AG08395 (cell line): ENCODE measurements at places on chromosomes 5 and 9.
A peak's percentile ranks its signal among the peaks of the same experiment; 100 is the strongest.

GRCh38 chr5:2574155-2574554 lies 177.3 kb downstream of the IRX2 start:
- no peak for DNase-seq

DNA sequence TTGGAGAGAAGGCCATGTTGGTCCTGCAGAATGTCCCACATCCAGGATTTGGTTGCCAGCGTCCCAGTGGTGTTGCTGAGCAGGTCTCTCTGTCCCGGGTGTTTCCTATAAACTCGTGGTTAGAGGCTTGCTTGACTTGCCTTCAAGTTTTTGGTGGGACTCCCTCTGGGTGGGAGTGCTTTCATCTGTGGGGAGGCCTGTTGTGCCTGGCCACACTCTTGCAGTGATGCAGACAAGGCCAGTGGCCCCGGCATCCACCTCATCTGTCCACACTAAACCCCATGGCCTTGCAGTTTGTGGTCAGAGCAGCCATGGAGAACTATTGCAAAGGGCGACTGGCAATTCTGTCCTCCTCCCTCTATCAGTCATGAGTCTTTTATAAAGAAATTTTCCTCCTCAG lies 71.8 kb downstream of the PHF2 start:
- DNase-seq: no peak

- DNase-seq: no peak
Observed at GRCh38 chr5:52801329-52801728, 13.6 kb downstream of the ITGA1 start.

- DNase-seq: no peak
Observed at GRCh38 chr5:172979778-172980177, 3.8 kb upstream of the ATP6V0E1 start.

GRCh38 chr9:6243746-6244145 lies 28.1 kb downstream of the IL33 start:
- peak; percentile 22 for DNase-seq

- DNase-seq: no peak
Observed at GRCh38 chr5:169127431-169127830, 173.5 kb downstream of the SLIT3 start.

- DNase-seq: no peak
Observed at GRCh38 chr5:144698484-144698883, 527.8 kb downstream of the KCTD16 start.

- DNase-seq: no peak
Observed at GRCh38 chr5:10653751-10654400, 90.0 kb downstream of the ANKRD33B start.

DNA sequence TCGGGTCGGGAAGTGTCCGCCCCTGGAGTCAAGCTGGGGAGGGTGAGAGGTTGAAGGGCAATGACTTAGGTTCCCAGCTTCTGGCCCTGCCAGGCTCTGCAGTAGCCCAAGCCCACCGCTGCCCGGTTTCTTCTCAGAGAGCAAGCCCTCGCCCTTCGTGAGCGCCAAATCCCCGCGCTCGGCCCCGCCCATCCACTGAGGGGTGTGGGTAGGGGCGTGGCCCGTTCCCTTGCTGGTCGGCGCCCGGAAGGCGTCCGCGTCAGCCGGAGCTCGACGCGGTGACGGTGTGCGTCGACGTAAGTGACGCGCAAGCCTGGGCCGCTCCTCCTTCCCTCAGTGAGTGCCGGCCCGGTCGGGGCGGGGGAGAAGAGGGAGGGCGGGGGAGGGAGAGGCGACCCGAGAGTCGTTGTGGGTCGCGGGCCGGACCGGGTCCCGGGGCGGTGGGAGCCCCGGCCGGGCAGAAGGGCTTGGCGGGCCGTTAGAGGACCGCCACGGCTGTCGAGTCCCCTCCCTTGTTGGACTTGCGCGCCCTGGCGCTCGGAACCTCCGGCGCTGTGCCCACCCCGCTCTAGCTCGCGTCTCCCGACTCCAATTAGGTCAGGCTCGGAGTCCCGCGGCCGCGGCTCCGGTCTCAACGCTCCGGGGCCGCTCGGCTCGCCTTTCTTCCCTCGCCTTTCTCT lies 659 bp downstream of the ZNF131 start:
- DNase-seq: peak; percentile 97

- no peak for DNase-seq
Observed at GRCh38 chr5:138252944-138253343, 21.5 kb downstream of the GFRA3 start.

DNA sequence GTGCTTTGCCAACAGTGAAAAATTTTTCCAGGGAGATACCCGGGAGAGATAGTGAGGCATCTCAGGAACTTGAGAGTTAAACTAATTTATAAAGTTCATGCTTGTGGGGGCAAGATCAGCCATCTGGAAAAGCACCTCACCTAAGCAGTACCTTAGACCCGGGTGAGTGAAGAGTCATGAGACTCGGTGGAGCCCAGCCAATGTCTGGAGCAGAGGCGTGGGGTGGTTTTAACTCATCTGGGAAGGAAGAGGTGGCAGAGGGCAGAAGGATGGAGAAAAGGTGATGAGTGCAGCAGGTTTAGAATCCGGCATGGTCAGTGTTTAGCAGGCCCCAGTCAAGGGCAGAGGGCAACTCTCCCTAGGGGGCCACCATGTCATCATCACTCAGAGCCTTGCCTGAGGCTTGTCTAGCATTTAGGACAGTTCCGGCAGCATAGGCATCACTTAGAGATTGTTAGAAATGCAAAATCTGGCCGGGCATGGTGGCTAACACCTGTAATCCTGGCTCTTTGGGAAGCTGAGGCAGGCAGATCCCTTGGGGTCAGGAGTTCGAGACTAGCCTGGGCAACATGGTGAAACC lies 4.3 kb upstream of the RNF183 start:
- DNase-seq: no peak

DNA sequence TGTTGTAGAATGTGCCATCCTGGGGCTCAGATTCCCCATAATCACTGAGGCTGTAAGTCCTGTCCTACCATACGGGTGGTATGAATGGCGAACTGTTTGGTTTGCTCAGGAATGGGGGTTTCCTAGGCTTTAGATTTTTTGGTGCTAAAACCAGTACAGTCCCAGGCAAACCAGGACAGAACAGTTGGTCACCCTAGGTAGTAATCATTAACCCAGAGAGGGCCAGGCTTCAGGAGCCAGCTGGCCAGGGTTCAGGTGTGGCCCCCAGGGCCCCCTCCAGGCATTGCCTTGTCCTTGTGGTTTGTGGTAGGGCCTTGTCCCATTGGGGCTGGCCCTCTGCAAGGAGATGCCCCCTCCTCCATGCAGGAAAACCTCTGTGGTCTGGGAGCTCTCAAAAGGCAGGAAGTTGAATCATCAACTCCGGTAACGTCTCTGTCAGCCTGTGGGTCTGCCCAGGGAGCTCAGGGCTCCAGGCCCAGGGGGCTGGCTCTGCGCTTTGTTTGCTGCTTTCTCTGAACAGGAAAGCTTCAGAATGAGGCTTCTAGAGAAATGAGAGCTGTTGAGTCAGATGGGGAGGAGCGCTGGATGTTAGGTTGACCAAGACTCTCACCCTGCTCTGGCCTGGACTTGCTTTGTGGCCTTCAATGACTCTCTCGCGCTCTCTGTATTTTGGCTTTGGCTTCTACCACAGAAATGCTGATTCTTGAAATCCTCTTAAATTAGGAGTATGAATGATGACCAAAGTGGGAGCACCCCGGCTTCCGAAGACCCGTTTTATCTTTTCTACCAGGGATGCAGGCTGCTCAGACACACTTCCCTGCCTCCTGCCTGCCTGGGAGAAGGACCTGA lies 22.2 kb upstream of the JADE2 start:
- DNase-seq: peak; percentile 95

DNA sequence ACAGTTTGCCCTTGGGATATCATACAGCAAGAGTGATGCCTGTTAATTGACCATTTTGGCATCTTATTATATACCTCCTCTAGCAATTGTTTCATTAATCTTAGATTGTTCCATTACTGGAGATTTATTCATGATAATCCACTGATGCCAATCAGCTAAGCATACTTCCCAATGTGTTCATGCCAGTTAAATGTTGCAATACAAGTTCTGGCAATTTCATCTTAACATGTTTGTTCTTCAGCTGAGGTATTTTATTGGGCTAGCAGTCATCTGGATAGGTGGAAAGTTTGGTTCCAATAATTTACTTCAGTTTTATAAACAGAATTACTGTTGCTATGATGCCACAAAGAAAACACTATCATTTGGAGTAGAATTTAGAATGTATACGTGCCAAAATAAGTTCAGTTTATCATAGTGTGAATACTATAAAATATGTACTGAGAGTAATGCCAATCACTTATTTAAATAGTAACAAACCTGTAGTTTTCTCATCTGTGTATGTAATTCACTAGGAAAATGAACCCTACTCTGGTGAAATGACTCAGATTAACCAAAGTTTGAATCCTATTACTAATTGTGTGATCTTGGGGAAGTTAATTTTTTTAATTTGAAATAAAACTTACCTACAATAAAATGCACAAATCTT lies 27.9 kb upstream of the IL31RA start:
- DNase-seq: no peak

- peak; percentile 31 for DNase-seq
Observed at GRCh38 chr5:167899490-167900070, 391.9 kb upstream of the WWC1 start.

DNA sequence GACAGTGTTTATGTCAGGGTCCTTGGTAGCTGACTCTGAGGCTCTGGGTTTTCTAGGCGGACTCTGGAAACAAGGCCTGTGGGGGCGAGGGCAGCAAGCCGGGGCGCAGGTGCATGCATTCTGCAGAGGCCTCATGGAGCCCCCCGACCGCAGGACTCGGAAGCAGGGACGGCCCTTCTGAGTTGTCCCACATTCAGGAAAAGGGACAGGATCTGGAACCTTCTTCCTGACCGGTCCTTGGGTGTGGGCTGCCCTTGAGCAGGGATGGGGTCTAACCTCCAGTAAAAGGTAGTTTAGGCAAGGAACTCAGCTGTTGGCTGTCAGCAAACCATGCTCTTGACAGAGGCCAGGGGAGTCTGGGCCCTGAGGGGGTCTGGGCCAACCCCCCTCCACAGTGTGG lies 7.4 kb upstream of the COL5A1 start:
- DNase-seq: no peak

GRCh38 chr5:134053840-134054338 lies 49.1 kb upstream of the VDAC1 start:
- DNase-seq: peak; percentile 48

GRCh38 chr9:14348123-14348372 lies 34.1 kb upstream of the NFIB start:
- no peak for DNase-seq

DNA sequence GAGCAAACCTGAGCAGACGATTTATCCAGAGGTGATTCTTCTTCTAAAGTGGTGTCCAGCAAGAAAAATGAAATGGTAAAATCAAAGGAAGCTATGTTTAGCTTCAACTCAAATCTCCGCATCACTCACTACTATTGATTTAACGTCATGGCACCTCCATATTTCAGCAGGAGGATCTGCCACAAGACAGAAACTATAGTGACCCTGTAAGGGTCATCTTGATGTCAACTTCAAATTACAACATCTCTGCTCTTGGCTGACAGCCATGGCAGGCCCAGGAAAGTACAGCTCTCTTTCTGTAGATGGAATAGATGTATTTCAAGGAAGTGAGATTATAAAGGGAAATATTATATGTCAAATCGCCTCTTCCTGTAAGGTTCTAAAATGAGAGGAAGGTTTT lies 10.1 kb upstream of the EFNA5 start:
- no peak for DNase-seq

DNA sequence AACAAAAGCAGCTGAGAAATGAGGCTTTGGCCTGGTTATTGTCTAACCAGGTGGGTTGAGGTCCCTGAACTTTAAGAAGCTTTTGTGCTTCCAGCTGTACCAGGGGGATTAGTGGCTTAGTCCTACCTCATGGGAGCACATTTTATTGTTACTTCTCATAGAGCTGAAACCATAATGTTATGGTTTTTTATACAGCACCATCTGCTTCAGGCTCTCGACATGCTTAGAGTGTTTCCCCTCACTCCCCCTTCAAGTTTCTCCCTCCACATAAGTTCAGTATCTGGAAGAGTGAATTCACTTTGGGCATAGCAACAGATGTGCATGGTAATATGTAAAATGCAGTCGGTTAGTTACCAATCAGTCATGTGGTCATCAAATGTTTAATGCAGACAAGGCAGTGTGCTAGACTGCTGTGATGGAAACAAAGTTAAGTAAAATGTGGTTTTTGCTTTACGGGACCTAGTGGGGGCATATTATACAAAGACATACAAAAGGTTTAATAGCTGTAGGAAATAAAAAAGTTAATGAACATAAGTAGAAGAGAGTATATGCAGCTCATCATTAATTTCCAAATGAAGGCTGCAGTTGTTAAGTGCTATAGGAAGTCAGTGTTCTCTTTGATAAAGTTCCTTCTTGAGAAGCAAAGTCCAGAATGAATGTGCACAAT lies 95.9 kb upstream of the SPRY4 start:
- DNase-seq: no peak

DNA sequence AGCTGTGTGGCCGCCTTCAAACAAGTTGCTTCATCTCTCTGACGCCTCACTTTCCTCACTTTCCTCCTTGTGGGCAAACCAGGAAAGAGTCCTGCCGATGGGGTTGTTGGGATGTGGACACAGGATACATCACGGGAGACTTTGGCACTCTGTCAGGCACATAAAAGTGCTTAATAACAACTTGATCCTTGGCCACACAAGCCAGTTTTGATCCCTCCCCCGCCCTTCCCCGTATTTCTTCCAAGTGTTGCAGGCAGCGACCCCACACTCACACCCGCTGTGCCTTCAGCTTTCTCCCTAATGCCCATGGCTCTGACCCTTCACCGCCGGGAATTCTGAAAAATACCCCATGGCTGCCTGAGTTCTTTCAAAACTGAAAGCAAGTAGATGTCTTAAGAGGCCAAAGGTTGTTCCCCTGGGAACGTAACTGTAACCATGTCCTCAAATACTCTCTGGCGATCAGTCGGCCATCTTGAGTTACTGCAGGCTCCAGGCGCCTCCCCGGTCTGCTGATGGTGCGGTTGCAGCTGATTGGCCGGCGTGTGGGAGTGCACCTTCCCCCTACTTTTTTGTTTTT lies 59.8 kb downstream of the ARHGEF37 start:
- DNase-seq: no peak

GRCh38 chr5:129930221-129930620 lies 26.0 kb downstream of the CHSY3 start:
- no peak for DNase-seq

- DNase-seq: no peak
Observed at GRCh38 chr5:514101-514485, 10.2 kb downstream of the SLC9A3 start.

GRCh38 chr5:78699552-78700153 lies 51.1 kb upstream of the LHFPL2 start:
- peak; percentile 78 for DNase-seq

- no peak for DNase-seq
Observed at GRCh38 chr9:84852617-84853301, 183.2 kb downstream of the NTRK2 start.
